ENCODE measurements at places on chromosomes 12 and 14.

- no peak for DNase-seq
Observed at GRCh38 chr14:55136885-55137786, 8.1 kb downstream of the LGALS3 start.

GRCh38 chr14:69812711-69813110 is 15.7 kb upstream of the SLC10A1 start:
- DNase-seq: no peak

- DNase-seq: no peak
Observed at GRCh38 chr12:113002676-113003075, 24.4 kb downstream of the OAS2 start.

GRCh38 chr12:64566831-64567517 is 43.3 kb upstream of the RASSF3 start:
- no peak for DNase-seq

DNA sequence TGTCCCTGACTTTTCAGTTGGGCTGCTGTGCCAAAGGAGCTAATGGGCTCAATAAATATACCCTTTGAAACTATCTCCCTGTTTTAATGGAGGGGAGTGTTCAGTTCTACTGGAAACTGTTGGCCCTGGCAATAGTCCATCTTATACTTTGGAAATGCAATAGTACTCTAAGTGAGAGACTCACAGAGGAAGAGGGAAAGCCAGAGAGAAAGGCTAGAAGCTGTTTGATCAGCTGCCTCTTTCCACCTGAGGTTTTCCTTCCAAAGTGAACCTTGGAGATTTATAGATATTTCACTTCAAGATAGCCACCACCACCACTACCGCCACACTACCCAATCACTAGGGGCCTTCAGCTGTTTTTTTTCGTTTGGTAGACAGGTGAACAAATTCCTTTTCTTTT is 93.6 kb upstream of the CCDC91 start:
- no peak for DNase-seq

DNA sequence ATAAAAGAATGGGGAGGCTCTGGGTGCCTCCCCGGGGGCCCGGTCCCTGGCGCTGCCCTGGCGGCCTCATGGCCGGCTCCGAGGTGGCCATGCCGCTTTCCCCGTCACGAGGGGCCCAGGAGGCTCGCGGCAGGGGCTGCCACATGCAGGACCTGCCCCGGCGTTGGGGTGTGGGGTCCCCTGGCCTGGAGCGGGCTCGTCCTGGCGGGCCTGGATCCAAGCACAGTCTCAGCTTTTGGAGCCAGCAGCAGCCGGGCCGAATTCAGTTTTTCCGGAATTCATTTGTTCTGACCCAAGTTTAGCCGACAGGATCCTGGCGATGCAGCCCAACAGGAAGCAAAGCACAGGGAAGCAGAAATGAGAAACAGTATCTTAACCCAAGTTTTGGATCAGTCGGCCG is 26.4 kb upstream of the AEBP2 start:
- no peak for DNase-seq

DNA sequence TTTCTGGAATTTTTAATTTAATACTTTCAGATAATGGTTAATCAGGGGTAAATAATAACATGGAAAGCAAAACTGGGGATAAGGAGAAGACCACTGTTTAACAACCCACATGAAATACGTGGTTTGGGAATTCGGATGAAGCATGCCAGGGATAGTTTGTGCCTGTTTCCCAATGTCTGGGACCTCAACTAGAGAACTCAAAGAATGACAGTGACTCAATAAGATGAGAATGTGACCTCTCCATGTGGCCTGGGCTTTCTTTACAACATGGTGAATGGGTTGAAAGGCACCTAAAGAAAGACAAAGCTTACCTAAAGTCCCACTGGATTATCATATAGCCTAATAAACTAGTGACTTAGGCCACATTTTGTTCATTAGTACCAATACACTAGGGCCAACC is 460.3 kb upstream of the LRFN5 start:
- DNase-seq: no peak

DNA sequence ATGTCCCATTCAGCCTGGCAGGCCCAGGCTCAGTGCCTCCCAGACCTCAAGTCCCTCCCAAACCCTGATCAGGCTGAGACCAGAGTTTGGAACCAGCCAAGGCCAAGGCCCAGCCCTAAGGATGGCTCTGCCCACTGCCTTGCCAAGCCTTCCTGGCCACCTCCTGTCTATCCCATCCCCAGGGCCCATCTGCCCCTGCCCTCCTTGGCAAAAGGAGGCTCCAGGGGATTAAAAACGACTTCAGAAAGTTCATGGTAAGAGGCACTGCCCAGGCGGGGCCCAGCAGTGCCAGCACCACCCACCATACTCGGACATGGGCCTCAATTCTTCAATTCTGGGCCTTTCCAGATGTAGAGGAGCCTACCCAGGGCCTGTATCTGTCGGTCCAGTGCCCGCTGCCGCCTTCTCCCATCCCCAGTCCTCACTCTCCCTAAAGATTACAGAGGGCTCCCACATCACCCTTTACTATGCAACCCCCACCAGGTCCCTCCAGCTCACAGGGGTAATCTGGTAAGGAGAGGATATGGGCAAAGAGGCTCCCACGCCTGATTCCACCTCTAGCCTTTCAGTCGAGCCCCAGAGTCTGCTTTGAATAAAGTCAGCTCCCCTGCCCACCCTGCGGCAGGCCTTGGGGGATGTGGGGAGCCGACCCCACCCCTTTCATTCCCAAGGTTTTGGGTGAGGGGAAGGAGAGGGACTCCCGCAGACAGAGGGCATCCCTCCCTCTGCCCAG is 932 bp downstream of the ADCY6 start:
- DNase-seq: no peak

- DNase-seq: no peak
Observed at GRCh38 chr14:99412117-99413061, 68.3 kb downstream of the SETD3 start.

- DNase-seq: no peak
Observed at GRCh38 chr14:95263527-95264231, 56.0 kb downstream of the CLMN start.

- no peak for DNase-seq
Observed at GRCh38 chr12:123388177-123388950, 4.4 kb downstream of the KMT5A start.

DNA sequence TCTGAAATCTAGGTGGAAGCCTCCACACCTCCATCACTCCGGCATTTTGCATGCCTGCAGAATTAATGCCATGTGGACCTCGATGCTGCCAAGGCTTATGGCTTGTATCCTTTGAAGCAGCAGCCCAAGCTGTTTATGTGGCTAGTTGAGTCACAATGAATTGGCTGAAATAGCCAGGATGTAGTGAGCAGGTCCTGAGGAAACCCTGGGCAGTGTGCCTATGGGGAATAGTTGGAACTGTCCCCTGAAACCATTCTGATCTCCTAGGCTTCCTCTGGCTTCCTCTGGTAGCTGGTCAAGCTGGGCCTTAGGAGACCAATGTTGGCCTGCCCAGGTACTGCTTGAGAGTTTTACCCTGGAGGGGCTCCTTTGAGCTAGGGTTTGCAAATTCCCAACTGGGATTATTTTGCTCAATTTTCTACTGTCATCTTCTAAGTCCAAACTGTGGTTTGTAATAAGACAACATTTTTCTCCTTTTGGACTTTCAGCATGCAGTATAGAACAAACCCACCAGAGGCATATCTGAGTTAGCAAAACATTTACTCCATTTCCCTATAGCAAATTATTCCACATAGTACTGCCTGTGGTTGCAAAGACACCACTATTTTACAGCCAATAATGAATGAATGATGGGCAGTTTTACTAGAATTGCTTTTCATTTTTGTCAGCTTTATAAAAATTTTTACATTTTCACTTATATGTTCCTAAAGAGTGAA is 85.1 kb upstream of the AMIGO2 start:
- no peak for DNase-seq

DNA sequence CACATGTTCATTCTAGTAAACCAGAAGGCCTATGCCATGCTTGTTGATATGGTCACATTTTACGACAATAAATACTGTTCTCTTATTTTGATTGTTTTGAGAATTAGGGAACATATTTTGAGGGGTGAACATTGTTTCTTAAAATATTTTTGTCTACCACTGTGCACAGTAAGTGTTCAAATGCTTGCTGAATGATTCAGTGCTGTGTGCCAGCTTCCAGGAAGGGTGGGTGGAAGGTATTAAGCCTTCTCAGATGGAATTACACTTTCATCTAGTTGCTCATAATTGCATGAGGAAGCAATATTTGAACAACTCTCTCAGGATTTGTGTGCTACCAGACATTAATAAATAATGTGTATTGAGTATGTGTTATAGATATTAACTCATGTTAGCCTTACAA is 15.5 kb upstream of the TMX1 start:
- no peak for DNase-seq

GRCh38 chr14:100400115-100400514 is 77.0 kb downstream of the SLC25A47 start:
- no peak for DNase-seq

DNA sequence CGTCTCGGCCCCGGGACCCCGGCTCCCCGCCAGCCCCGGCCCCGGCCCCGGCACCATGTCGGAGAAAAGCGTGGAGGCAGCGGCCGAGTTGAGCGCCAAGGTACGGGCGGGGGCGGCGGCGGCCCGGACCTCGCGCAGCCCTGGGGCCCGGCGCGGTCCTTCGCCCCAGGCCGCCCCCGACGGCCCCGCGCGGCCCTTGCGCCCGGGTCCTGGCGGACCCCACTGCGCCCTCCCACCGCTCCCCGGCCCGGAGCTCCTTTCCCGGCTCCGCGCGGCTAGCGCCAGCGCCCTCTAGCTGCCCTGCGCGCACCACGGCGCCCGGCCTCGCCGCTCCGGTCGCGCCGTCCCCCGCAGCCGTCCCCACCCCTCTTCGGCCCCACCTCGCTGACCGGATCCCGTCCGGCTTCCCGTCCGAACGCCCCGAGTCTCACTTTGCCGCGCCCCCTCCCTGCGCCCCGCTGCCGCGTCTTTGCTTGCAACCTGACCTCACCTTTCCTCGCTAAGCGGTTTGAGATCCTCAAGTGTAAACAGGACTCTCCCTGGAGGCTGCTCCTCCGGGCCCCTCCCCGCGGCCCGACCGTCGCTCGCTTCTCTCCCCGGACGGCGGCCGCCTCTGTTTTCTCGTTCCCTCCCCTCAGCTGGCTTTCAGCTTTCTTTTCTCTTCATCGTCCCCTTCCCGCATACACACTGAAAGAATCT is 637 bp downstream of the PTMS start:
- no peak for DNase-seq

DNA sequence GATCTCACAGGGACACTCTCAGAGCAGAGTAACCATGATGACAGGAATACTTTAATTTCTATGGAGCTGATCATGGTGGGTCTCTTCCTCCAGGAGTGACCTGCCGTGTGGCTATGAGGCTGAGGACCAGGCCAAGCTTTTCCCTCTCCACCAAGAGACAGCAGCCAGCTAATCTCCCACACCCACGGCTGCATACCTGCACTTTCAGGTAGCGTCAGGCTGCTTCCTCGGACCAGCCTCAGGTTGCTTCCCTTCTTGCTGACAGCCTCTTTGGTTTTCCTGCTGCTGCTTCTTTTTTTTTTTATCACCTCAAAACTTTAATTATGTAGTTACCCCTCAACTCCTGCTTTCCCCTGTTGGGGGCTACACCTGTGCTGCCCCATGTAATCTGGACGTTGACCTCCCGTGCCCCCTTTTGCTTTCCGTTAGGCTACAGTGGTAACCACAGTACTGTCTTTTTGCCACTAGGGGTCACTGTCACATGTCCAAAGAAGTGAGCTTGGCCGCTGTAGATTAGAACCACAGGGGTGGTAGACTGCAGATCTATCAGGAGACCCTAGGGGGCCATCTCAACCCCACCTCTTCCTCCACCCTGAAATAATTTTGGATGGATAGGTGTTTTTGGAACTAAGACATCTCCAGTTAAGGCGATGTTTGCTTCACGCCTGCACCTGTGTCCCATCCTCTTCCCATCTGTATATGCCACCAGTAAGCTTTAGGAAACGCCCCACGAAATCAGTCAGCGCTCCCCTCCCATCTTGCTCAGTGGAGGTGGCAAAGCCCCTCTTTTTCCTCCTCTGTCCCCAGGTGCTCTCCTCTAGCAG is 7.8 kb upstream of the PIP4K2C start:
- peak; percentile 48 for DNase-seq

- no peak for DNase-seq
Observed at GRCh38 chr12:121799842-121800693, 3.7 kb upstream of the SETD1B start.

DNA sequence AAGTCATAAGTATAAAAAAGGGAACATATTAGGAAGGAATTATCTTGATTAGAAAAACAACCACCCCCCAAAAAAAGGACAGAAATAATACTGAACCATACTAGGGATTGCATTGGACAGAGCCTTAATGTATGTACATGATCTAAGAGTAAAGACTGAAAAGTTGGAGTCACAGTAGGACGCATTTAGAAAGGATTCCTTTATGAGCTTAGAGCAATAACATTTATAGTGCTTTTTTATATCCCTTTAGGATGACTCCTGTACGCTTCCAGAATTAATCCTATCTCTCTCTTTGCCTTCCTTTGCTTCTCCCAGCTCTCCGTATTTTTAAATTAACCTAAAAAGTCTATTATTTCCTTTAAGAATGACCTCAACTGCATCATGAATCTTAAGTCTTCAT is 75.3 kb downstream of the PTPRR start:
- DNase-seq: no peak

Measured in glomerular endothelial cell (primary cell).